ENCODE measurements at places on chromosomes 2 and 18.

- DNase-seq = no peak
These were observed 1081.3 kb upstream of the TMEFF2 start for GRCh38 chr2:193276069-193276468.

- peak; percentile 6 for DNase-seq
These were observed 115.2 kb downstream of the FAM210A start for GRCh38 chr18:13611142-13611600.

DNA sequence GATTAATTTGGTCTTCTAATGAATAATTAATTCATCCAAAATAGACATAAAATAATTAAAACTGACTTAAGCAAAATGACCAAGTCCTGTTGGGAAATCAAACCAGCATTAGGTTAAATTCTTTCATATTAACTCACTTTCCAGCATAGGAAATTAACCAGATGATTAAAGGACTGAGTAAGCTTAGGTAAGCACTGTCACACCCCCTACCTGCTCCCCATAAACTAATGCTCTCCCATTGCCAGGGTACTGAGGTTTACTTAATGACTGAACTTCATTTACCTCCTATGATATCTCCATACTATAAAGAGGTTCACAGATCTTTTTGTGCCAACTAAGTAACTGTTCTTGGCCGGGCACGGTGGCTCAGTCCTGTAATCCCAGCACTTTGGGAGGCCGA, 13.7 kb downstream of the DSC2 start:
- DNase-seq = no peak

DNA sequence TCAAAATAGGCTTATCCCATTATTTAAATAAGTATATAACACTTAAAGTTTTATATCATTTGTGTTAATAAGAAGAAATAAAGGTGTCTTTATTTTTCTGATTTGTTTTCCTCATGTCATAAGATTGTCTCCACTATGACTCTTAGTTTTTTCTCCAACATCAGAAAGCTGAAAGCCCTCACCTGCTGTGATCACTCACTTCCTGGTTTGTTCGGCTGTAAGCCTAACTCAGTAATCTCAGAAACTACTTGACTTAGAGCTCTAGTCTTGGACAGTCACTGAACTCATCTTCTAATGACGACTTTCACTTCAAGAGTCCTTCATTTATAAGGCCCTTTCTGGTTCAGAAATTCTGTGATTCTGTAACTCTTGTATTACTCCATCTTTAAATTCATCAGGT, 311.0 kb downstream of the ZEB2 start:
- DNase-seq = no peak

- no peak for DNase-seq
These were observed 78.5 kb downstream of the RAB31 start for GRCh38 chr18:9786631-9787030.

- peak; percentile 48 for DNase-seq
These were observed 65.2 kb downstream of the CCDC195 start for GRCh38 chr2:224650815-224651439.

- DNase-seq = no peak
These were observed 152.5 kb upstream of the POU3F3 start for GRCh38 chr2:104701411-104701911.

GRCh38 chr2:241033336-241033987, 35.0 kb downstream of the SNED1 start:
- DNase-seq = no peak
